ENCODE measurements at places on chromosomes 12 and 14. TPM values are rescaled to one million over a fixed set of nuclear protein-coding genes. Genes with fewer than 3 reads are reported as not detected.

SERPINA1 gene
- 70.7 TPM for total RNA-seq

CIROP gene
- not detected for total RNA-seq

DNA sequence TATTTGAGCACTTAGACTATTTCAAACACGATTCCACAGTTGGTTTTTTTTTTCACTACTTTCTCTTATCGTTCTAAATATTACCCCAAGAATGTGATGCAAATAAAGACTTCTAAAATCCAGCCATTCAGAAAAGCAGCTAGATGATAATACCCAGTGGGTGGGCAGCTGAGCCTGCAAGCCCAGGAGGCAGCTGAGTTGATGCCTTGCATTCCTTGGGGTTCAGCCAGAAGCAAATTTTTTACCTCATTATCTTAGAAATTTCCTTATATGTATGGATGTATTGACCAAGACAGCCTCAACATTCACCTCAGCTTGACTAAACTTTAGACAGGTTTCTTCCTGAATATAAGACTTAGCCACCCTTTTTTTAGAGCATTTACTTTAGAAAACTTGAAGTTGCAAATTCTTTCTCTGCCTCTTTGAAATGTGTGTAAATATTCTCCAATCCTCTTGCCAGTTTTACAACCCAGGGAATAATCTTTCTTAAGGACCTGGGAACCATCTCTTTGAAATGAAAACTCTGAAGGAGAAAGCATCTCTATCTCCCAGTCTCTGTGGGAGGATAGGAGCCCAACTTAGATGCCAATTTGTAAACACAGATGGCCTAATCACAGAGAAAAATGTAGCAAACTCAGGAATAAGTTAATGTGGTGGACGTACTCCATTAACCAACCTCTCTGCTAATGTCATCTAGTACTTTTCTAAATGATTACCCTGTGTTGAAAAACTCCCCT is 52.2 kb upstream of the ANP32D start:
- no peak for DNase-seq

CATSPERB gene
- total RNA-seq = 3.8 TPM

GRCh38 chr12:30021051-30021833 is 237.5 kb upstream of the TMTC1 start:
- DNase-seq = no peak

FOXG1 gene
- not detected for total RNA-seq

GRCh38 chr12:87320724-87321123 is 708.5 kb downstream of the C12orf50 start:
- no peak for DNase-seq

GRCh38 chr14:99517643-99518381 is 36.6 kb downstream of the CCNK start:
- peak; percentile 4 for DNase-seq

SPTB gene
- total RNA-seq = 0.37 TPM

- DNase-seq = no peak
Measured at GRCh38 chr12:44626883-44627282, 249.2 kb downstream of the NELL2 start.
